Peyer's patch (tissue), 4 donors: ENCODE measurements at places on chromosomes 12 and 14. TPM values are rescaled to one million over a fixed set of nuclear protein-coding genes. Genes with fewer than 3 reads are reported as not detected.

SIVA1 gene
- total RNA-seq = 144 TPM

THTPA gene
- total RNA-seq = 23.3 TPM

BORCS5 gene
- 11.7 TPM for total RNA-seq

KRT81 gene
- total RNA-seq = not detected

SYNDIG1L gene
- not detected for total RNA-seq

SERPINA9 gene
- total RNA-seq = 0.80 TPM

DNA sequence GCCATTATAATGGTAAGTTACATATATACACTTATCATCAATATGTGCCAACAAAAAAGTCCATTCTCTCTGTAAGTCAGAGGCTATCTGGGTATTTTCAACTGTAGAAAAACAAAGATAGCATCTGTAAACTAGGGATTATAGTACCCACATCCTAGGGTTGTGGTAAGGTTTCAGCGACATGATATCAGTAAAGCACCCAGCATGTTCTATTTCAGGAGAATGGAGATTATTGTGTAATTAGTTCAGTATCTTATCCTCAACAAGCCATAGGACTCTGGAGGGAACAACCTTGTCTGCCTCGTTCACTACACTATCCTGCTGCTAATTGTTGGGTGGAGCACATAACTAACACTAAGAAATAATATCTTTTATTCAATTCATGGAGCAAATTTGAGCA, 19.7 kb upstream of the CKAP4 start:
- H3K27ac ChIP-seq = no peak overlapping the region
- H3K27me3 ChIP-seq = no peaks in the 10 kb centered on the region
- H3K4me3 ChIP-seq = no peak overlapping the region

GRCh38 chr12:20505056-20505455, 136.7 kb downstream of the PDE3A start:
- no peak for DNase-seq
- no peaks in the 10 kb centered on the region for H3K27me3 ChIP-seq
- no peaks in the 10 kb centered on the region for H3K4me1 ChIP-seq
- H3K4me3 ChIP-seq = no peak overlapping the region

DNA sequence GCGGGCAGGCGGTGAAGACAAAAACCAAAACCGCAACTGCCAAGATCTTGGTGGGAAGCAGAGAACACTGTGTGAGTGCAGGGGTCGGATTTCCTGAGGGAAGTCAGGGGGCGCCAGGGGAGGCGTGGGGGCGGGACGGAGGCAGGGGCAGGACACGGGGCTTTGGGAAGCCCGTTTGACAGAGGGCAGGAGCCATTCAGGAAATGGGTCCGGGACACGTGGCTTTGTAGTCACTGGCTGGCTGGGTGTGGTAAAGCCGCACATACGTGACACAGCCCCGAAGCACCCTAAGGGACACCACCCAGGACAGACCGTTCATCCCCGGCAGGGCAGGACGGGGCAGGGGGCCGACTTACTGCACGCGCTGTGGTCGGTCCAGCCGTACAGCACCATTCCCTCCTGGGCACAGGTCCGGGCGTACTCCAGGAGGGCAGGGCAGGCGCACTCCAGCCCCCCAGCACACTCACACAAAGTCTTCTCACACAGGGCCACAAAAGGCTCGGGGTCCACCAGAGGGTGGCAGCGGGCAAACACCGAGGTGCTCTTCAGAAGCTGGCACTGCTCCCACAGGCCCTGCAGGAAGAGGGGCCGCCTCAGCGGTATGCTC, 49.4 kb downstream of the VWF start:
- peak overlapping the region; percentile 9 for H3K27ac ChIP-seq
- no peaks in the 10 kb centered on the region for H3K27me3 ChIP-seq
- no peak for DNase-seq
- H3K36me3 ChIP-seq = no peaks in the 10 kb centered on the region

DNA sequence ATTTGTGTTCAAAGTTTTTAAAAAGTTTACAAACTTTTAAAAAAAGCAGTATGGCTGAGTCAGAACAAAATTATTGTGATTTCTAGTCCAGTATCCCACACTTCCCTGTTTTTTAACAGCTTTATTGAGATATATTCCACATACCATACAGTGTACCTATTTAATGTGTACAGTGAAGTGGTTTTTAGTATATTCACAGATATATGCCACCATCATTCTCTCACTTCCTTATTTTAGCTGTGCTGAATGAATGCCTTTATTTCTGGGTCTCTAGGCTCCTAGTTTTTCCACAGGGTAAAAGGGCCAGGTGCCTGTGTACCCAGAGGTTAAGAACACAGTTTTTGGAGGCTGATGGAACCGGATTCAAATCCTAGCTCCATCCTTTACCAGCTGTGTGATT, 58.9 kb upstream of the SRSF5 start:
- no peak for DNase-seq
- no peak overlapping the region for H3K27ac ChIP-seq
- H3K4me1 ChIP-seq = peaks cover 35% of the 10 kb centered on the region
- H3K4me3 ChIP-seq = no peak overlapping the region
- H3K36me3 ChIP-seq = peaks cover 77% of the 10 kb centered on the region

GRCh38 chr12:18297902-18298301, 36.6 kb downstream of the PIK3C2G start:
- H3K4me1 ChIP-seq = no peaks in the 10 kb centered on the region
- H3K4me3 ChIP-seq = no peak overlapping the region
- H3K27ac ChIP-seq = no peak overlapping the region
- H3K36me3 ChIP-seq = no peaks in the 10 kb centered on the region
- DNase-seq = no peak

- H3K4me1 ChIP-seq = no peaks in the 10 kb centered on the region
- H3K4me3 ChIP-seq = no peak overlapping the region
- H3K36me3 ChIP-seq = no peaks in the 10 kb centered on the region
These were observed 15.2 kb downstream of the CALM1 start for GRCh38 chr14:90412058-90412457.

GRCh38 chr14:105849933-105850626, 323.7 kb downstream of the TMEM121 start:
- DNase-seq = peak; percentile 35
- H3K36me3 ChIP-seq = no peaks in the 10 kb centered on the region
- H3K4me1 ChIP-seq = no peaks in the 10 kb centered on the region
- H3K4me3 ChIP-seq = no peak overlapping the region

- peaks cover 20% of the 10 kb centered on the region for H3K36me3 ChIP-seq
- DNase-seq = no peak
- H3K27me3 ChIP-seq = no peaks in the 10 kb centered on the region
- H3K4me1 ChIP-seq = no peaks in the 10 kb centered on the region
- H3K4me3 ChIP-seq = no peak overlapping the region
These were observed 6.2 kb downstream of the ADCY6 start for GRCh38 chr12:48782457-48783395.

DNA sequence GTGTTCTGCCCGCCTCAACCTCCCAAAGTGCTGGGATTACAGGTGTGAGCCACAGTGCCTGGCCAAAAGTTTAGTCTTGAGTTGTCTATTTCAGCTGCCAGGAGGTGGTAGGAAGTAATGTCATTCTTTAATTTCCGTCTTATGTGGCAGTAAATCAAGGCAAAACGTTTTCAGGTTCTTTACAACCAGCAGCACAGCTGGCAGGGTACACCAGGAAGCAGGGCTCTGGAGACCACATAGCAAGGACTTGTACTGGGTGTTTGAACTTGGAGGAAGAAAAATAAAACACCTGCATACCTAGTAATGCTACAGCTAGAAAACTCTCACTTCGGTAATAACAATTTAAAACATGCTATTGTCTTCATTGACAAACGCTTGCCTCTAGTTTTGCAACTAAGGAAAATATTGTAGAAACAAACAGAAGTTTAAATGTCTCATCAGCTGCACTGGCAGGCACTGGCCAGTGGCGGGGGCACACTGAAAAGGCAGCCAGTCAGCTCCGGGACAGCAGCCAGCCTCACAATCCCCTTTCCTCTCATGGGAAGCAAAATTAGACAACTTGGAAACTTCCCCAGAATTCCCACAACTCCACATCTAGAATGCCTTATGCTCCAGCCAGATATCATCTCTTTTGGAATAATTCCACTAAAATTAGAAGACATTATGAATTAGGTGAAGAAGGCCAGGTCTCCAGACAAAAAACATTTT, 72.2 kb downstream of the CLIP1 start:
- peak overlapping the region; percentile 56 for H3K27ac ChIP-seq
- no peaks in the 10 kb centered on the region for H3K36me3 ChIP-seq
- H3K4me3 ChIP-seq = no peak overlapping the region
- H3K4me1 ChIP-seq = no peaks in the 10 kb centered on the region
- H3K27me3 ChIP-seq = no peaks in the 10 kb centered on the region
- no peak for DNase-seq

GRCh38 chr12:132955094-132956010, 754 bp downstream of the ZNF605 start:
- no peaks in the 10 kb centered on the region for H3K36me3 ChIP-seq
- H3K4me1 ChIP-seq = no peaks in the 10 kb centered on the region
- DNase-seq = no peak
- no peaks in the 10 kb centered on the region for H3K27me3 ChIP-seq
- H3K27ac ChIP-seq = peak overlapping the region; percentile 82

- no peak for DNase-seq
- H3K36me3 ChIP-seq = no peaks in the 10 kb centered on the region
- no peak overlapping the region for H3K27ac ChIP-seq
- peaks cover 4% of the 10 kb centered on the region for H3K4me1 ChIP-seq
- H3K4me3 ChIP-seq = no peak overlapping the region
These were observed 81.9 kb upstream of the MAX start for GRCh38 chr14:65184032-65184764.

- H3K36me3 ChIP-seq = peaks cover 6% of the 10 kb centered on the region
- DNase-seq = no peak
- no peaks in the 10 kb centered on the region for H3K27me3 ChIP-seq
- H3K4me1 ChIP-seq = peaks cover 26% of the 10 kb centered on the region
These were observed 769 bp upstream of the VTI1B start for GRCh38 chr14:67675219-67675582.

DNA sequence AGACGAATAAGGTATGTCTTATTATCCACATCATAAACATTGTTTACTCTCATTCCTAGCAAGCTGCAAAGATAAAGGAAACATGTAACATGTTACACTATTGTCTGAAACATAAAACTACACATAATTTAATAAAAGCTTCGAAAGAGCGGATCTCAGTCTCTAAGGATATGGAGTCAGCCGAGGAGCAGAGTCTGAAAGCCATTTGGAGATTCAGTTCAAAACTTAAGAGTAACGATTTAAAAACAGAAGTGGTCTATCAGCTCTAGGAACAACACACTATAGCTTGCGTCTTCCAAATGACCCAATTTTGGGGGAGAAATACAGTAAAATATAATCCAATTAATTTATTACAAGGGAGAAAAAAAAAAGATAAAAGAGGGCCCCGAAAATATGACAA, 775 bp downstream of the NEMF start:
- no peaks in the 10 kb centered on the region for H3K36me3 ChIP-seq
- peaks cover 14% of the 10 kb centered on the region for H3K4me1 ChIP-seq
- H3K27ac ChIP-seq = peak overlapping the region; percentile 91
- H3K4me3 ChIP-seq = peak overlapping the region; percentile 83
- DNase-seq = no peak

GRCh38 chr14:85479306-85479705, 50.6 kb upstream of the FLRT2 start:
- H3K27ac ChIP-seq = no peak overlapping the region
- no peaks in the 10 kb centered on the region for H3K36me3 ChIP-seq
- DNase-seq = no peak
- H3K4me1 ChIP-seq = no peaks in the 10 kb centered on the region
- no peaks in the 10 kb centered on the region for H3K27me3 ChIP-seq
- no peak overlapping the region for H3K4me3 ChIP-seq

- no peak overlapping the region for H3K4me3 ChIP-seq
- DNase-seq = peak; percentile 81
- H3K27ac ChIP-seq = peak overlapping the region; percentile 92
These were observed 230.1 kb downstream of the FOXN3 start for GRCh38 chr14:89186856-89187376.

DNA sequence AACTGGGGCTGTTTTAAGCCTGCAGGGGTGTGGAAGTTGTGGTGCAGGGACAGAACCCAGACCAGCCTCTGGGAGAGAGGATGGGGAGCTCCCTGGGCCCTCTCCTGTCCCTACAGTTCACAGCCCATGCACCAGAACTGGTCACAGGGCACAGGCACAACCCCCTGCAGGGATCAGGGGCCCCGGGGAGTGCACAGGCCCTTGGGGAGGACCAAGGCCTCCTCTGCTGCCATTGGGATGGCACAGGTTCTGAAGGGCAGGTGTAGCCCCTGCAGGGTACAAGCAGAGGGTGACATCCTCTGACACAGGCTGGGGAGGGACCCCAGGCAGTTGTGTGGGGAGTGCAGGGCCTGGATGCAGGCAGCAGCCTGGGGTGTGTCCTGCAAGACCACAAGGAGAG, 66.4 kb upstream of the SFSWAP start:
- H3K4me1 ChIP-seq = no peaks in the 10 kb centered on the region
- no peak overlapping the region for H3K4me3 ChIP-seq
- H3K36me3 ChIP-seq = no peaks in the 10 kb centered on the region
- DNase-seq = no peak
